ENCODE measurements at places on chromosomes 3 and 15.

- DNase-seq, result no peak
These were observed 26.3 kb upstream of the TFRC start for GRCh38 chr3:196108075-196108743.

DNA sequence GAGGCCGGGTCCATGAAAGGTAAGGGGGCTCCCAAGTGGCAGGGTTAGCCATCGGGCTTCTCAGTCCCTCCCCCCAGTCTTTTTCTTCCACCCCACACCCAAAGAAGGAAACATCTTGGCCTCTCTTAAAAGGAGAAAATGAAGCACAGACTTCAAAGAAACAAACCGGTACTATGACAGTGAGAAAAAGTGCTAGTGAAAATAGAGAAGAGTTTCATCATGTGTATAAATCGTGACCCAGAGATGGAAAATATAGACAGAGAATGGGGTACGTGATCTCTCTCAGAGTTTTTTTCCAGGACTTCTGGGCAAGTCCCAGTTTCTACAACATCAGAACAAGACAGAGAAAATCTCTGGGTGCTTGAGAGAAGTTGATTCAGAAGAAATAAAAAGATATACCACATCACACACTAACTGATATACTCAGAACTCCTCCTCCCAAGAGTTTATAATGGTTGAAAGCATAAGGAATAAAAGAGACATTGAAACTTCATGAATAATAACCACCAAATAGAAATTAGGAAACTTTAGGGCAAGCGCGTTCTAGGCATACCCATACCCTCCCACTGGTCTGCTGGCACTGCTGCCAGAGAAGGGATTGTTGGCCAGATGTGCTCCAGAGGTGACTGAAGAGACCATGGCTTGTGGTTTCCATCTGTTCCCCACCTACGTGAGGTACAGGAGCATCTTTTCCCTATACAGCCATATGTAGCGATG is 318.9 kb upstream of the CHRM5 start:
- DNase-seq, result no peak

GRCh38 chr15:80012060-80012726 is 41.2 kb upstream of the BCL2A1 start:
- no peak for DNase-seq

GRCh38 chr3:116034086-116034485 is 410.8 kb downstream of the GAP43 start:
- DNase-seq, result no peak

DNA sequence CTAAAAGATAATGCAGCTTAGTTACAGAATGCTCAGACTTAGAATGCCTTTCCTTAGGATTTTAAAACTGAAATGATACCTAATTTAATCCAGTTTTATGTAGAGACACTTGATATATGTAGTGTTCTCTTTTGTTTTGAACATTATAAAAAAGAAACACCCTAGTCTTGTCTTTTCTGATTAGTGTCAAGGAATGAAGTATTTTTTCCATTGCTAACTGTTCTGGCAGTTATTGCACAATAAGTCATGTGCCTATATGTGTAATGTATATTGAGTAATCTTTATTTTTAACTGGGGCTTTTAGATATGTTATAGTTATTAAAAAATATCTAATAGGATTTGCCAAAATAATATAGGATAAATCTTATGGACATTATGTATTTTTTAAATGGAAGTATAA is 4.5 kb downstream of the ARL8B start:
- no peak for DNase-seq

DNA sequence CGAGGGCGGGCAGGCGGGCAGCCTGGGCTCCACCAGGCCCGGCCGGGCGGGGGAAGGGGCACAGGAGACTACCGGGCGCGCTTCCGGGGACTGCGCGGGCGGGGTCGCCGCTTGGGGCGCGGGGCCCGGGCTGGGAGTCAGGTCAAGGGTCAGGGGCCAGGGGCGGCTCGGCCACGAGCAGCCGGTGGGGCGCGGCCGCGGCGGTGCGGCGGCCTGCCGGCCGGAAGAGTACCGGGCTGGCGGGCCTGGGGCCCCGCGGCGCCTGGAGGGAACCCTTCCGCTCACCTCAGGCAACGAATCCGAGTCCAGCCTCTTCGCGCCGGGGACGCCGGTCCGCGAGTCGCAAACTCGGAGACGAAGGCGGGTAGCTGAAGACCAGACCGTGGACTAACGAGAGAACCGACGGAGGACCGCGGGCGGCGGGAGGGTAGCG is 225 bp downstream of the RHOA start:
- DNase-seq, result no peak

DNA sequence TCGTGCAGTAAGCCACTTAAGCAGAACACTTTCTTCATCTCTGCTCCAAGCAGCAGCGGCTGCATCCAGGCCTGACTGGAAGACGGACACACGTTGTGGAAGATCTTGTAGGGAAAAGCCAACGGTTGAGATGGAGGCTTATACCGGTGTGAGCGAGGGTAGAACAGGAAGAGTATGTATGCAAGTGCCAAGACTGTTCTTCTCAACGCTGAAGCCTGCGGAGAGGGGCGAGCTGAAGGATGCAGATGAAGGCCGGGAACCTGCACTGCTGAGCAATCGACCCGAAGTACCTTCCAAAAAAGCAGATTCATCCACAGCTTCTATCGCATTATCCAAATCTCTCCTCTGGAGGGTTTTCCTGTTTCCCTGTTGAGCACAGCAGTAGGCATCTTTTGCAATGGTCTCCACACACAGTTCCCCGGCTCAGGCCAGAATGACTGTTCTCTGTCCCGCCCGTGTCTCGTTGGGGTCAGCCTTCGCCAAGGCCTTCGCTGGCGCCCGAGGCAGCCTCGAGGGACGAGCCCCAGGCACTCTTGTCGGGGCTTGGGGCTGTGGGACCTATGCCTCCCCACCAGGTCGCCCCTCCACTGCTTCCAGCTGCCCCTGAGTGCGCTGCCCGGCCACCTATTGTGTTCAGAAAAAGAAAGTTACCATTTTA is 22.2 kb upstream of the DYNC1LI1 start:
- DNase-seq, result no peak

DNA sequence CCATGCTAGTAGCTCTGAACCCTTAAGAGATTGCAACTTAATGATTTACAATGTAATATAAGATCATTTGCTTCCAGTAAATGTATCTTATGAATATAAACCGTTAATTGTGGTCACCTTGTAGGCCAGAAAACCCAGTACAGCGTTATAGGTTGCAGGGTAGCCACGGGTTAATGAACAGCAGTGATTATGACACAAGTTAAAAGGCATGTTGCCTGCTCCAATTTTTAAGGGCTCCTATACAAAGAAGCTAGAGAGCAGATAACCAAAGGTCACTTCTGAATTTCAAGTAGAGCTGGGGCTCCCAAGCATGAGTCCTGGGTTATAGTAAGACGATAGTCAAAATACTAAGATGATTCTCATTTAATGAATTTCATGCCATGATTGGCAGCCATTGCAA is 13.5 kb downstream of the GUCA1C start:
- no peak for DNase-seq

DNA sequence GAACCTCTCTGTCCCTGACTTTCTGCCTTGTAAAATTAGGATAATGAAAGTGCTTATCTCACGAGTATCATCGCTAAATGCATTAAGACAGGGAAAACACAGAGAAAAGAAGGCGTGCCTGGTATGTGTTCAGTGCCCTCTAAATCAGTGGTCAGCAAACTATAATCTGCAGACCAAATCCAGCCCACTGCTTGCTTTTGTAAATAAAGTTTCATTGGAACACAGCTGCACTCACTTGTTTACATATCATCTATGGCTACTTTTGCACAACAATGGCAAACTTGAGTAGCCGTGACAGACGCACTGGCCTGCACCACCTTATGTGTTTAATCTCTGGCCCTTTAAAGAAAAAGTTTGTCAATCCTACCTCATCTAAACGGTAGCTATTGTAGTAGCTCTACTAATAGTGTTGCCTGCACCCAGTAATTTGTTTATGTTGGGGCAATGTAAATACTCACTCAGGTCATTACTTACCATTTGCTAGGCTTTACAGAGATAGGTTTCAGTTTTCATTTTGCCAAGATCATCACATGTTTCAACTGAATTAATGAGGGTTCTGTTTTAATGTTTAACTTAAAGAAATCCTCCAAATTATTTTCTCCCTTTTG is 229.4 kb downstream of the FEZF2 start:
- DNase-seq, result no peak

- no peak for DNase-seq
These were observed 9.2 kb upstream of the NME9 start for GRCh38 chr3:138338811-138339210.

GRCh38 chr3:191259486-191259885 is 60.4 kb downstream of the OSTN start:
- DNase-seq, result no peak

DNA sequence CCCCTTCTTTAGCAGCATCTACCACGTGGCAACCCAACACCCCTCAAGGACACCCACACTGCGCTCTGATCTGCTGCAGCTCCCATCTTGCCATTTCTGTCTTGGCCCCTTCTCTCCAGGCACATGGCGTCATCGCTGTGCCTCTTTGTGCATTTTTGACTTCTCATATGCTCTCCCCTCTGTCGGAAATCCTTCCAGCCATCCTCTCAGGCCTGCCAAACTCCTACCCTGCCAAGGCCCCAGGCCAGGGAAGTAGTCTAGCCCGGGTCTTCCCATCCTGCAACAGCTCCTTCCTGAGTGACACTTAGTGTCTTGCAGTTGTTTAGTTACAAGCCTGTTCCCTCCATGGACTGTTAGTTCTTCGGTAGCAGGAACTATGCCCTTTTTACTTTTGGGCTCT is 34.0 kb upstream of the CTXND1 start:
- DNase-seq, result no peak

GRCh38 chr3:170718848-170719247 is 133.0 kb upstream of the SLC7A14 start:
- no peak for DNase-seq

DNA sequence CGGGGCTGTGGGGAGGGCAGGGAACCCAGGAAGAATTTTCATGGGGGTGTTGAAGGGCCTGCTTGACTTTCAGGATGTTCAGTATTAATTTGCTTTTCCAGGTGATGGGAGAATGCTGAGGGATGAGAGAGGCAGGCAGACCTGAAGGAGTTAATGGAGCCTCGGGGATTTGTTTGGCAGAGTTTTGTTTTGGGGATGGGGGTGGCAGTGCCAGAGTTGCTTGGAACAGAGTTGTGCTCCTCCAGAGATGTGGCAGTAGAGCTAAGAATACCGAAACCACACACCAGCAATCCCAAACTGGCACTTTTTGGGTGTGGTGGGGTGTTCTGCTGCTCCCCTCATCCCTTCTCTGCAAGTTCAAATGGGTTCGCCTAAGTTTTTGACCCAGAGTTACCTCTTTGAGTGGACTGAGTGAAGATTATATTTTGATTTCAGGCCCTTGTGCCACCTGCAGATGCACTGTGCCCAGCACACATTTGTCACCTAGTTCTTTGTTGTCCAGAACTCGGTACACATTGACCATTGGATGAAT is 1.6 kb downstream of the BOC start:
- no peak for DNase-seq

GRCh38 chr3:62261121-62261520 is 112.2 kb downstream of the FEZF2 start:
- DNase-seq, result no peak

DNA sequence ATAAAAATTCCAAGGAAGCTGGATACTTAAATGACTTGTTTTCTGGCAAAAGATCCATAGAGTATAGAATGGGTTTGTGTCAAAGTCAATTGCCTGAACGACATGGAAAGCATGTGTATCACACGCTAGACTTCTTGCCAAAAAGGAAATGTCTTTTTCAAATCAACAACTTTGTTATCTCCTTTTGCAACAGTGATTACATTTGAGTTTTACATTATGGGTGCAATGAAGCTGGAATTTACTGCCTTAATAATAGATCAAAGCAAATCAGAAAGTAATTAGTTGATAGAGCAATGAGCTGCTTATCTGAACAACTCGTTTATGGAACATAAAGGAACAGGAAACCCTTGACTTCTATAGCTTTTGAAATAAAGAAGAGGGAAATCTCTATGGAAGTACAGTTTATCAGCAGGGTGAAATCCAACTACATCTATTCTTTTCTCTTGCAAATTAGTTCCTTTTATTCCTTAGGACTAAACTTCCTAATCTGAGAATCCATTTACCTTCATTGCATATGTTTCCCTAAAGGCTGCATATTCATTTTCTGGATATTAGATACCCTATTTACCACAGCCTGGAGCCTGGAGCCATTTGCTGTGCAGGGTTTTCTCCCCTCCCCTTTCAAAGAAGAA is 415.1 kb upstream of the NECTIN3 start:
- peak; percentile 3 for DNase-seq

Data from right renal pelvis (tissue), 4 donors.